ENCODE measurements at places on chromosomes 4 and X.

GRCh38 chrX:39910651-39911050 is 187.1 kb downstream of the BCOR start:
- no peak for DNase-seq

DNA sequence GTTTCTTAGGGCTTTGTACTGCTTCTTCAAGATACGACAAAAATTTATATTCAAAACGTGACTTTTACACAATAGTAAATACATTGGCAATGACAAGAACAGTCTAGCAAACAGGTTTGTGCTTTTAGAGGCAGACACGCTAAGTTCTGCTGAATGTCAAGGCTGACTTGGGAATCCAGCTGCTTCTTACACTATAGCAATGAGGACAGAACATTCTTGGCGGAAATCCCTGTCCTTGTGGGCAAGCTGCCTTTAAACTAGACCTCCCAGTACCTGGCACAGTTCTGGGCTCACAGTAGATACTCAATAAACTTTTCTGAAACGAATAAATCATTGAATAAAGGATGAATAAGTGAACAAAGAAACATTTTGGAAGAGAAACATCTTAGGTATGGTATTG is 148.2 kb downstream of the RASL11B start:
- no peak for DNase-seq

DNA sequence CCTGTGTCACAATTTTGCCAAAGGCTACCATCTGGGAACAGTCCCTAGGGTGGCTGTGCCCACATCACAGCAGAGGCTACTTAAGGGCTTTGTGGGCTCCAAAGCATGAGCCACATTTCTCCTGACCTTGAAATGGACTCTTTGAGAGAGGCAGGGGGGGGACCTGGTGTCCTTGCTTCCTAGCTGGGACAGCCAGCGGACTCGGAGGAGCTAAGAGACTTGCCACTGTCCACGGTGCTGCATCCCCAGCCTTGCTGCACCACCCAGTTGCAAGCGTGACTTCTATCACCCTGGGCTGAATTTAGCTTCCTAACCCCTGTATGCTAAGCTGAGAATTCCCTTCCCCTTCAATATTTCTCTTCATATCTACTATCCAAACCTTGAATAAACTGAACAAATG is 99.0 kb downstream of the PHKA2 start:
- no peak for DNase-seq

DNA sequence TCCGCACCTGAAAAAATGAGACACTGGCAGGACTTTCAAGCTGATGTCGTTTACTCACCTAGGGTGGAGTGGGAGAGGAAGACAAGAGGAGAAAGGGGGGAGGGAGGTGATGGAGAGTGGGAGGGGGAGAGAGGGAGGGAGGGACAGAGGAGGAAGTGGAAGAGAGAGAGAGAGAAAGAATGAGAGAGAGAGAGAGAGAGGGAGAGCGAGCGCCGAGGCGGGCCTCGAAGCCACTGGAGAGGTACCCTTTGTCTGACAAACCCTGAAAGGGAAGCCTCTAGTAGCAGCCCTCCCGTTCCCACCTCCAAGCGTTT is 296 bp upstream of the ADGRL3 start:
- DNase-seq, result no peak

DNA sequence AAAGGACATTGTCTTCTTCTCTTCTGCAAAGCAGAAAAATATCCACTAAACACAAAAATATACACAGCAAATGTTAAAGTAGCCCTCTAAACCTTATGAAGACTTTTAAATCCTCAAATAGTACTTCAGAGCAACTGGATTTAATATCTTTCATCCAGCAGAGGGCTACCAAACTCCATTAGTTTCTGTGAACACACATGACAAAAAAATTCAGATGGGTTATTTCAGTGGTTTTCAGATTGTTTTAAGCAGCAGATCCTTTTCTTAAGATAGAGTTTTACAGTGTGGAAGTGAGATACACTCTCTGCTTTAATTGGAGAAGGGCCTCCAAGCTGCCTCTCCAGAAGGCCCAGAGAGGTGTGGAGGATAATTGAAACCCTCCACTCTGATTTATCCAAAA is 56.7 kb downstream of the ANK2 start:
- no peak for DNase-seq

GRCh38 chrX:134023851-134024281 is 38.5 kb upstream of the GPC3 start:
- no peak for DNase-seq

DNA sequence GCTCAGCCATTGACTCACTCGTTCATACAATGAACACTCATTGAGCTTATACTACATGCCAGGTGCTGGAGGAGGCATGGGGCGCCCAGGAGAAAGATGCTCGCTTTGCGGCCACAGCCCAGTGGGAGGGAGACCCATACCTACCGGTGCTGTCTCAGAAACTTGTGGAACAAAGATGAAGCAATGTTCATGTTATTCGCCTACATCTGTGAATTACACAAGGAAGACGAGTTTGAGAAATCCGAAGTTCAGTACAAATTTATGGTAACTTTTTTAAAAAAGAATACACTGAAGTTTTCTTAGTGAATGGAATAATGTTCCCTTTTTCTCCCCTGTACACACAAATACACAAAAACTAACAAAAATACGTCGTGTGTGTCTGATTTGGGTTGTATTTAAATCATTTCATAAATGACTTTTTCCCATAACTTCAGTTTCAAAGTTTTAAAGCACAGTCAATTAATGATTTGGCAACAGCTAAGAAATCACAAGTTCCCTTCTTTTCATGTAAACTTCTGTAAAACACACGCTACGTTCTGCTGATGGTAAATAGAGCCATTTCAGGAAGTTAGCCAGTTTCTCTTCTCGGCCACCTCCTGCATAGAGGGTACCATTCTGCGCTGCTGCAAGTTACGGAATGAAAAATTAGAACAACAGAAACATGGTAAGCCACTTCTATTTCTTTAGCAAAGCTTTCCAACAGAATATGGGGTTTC is at the start of gene TLR8:
TLR8 (plus strand) TSS at position 575 of the 716 bp plus-strand sequence; CDS start at position 662, 87 bp downstream.
- DNase-seq, result no peak

GRCh38 chr4:3512279-3512678 is 19.9 kb downstream of the LRPAP1 start:
- DNase-seq, result no peak

DNA sequence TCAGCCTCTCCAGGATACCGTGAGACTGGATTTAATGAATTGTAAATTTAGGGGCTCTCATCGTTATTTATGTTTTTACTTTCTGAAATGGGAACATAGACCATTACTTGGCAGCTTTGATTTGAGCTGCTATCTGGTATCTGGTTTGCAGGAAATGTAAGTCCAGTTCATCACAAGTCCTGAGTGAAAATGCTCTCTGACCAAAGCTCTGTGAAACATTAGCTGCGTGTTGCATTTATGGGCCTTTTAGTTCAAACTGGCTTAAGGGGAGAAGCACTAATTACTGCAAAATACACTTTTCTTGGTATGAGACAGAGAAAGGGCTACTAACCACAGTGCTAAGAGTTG is 420 bp downstream of the CC2D2A start:
- no peak for DNase-seq

DNA sequence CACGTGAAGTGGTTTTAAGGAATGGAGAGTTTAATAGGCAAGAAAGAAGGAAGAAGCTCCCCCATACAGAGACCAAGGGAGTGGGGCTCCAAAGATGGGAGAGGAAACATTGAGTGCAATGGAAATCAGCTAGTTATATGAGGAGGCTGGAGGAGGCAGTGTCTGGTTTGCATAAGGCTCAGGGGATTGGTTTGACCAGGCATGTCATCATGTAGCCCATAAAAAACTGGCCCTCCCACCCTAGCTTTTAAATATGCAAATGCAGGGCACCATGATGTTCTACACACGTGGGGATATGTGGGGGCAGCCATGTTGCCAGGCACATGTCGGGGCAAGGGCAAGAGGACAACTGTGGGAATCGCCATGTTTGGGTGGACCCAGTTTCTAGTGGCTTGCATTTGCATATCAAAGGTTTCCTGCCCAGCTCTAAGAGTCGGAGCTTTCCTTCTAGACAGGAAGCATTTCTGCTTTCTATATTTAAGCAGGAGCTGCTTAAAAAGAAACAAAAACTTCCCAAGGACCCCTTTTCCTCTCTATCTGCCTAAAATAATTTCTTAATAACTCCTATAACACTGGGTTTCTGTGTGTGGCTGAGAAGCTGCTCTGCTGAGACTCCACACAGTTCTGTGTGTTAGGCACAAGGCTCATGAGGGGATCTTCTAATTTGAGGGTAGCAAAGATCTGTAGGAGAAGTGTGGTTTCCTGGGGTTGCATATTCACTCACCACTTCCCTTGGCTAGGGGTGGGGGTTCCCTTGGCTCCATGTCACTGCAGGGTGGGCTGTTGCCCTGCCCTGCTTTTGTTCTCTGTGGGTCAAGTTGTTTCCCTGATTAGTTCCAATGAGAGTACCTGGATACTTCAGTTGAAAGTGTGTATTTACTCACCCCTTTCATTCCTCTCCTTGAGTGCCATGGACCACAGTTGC is 113.5 kb downstream of the VSIG4 start:
- DNase-seq, result no peak

DNA sequence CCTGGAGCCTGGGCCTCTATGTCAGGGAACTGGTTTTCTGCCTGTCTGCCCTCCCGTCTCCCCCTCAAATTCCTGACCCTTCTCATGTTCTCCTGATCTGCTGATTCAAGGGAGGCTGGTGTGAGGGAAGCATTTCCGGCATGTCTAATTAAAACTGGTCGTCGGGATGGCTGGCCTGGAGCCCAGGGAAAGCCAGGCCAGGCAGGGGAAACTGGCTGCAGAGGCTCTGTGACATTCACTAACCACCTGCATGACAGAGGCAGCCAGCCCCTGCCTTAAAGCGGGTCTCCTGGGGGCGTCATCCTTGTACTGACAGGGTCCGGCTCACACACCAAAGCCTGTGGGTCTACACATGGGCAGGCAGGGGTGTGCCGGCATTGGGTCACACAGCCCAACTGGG is 35.2 kb downstream of the ABLIM2 start:
- no peak for DNase-seq

- DNase-seq, result no peak
These were observed 584 bp downstream of the SUV39H1 start for GRCh38 chrX:48696909-48697727.

- DNase-seq, result no peak
These were observed 1157.1 kb downstream of the ARAP2 start for GRCh38 chr4:35087218-35087617.

GRCh38 chr4:1029529-1029928 is 18.1 kb downstream of the FGFRL1 start:
- no peak for DNase-seq

DNA sequence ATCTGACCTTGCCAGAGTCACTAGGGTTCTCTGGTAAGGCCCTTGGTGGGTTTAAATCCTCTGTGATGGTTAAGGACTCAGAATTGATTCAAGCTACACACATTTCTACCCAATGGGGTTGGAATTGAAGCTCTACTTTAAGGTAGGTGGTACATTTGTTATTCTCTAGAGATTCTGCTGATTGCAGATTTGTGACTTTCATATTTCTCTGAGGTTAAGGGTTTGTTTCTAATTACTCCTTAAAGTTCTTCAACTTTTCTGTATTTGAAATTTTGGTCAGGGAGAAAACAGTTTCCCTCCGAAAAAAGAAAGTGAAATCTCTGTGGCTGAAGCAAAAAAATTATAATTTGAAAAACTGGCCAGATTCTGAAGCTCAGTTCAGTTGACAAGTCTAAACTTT is 25.8 kb upstream of the USP46 start:
- DNase-seq, result no peak

DNA sequence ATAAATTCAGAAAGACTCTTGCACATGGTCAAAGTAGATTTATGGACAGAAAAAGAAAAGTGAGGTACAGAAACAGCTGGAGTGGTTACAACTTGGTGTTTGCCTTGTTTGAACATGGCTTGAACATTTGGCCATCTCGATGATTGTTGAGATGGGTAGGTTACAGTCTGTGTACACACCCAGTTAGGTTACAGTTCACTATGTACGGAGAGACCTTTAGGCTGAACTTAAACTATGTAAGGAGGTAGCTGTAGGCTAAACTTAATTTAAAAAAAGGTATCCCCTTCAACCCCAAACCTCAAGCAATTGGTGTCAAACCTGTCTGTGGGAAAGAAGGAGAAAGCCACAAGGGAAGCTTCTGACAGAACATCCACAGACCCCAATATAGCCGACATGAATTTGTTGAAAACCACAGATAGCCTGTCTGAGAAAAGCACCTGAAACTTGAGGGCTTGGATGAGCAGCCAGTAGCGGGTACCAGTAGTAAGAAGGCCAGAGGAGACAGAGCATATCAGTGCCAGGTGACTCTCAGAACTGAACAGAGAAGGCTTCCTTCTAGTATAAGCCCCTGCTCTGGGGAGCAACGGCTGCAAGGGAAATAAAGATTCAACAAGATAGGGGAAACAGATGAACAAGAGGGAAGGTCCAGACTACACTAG is 247.9 kb upstream of the GALNTL6 start:
- no peak for DNase-seq

- no peak for DNase-seq
These were observed 24.5 kb downstream of the HCCS start for GRCh38 chrX:11135564-11136185.

GRCh38 chr4:130257271-130257670 is 1161.3 kb downstream of the C4orf33 start:
- no peak for DNase-seq

DNA sequence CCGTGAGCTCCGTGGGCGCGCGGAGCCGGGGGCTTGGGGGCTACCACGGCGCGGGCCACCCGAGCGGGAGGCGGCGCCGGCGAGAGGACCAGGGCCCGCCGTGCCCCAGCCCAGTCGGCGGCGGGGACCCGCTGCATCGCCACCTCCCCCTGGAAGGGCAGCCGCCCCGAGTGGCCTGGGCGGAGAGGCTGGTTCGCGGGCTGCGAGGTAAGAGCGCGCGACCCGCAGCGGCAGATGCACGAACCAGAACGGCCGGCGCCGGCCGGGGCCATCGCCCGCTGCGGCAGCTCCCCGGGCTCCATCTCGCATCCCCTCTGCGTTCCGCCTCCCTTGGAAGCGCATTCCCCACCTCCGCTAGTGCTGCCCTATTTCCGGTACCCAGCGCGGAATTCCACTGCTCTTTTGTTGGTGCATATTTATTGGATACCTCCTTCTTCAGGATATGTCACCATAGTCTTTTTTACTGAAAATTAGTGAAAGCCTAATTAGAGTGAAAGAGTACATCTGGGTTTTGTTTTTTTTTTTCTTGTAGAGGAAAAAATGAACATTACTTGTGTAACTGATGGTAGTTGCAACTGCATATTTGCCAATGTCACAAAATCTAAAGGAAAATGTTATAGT is 797 bp downstream of the PKD2 start:
- DNase-seq, result no peak

- DNase-seq, result no peak
These were observed 139.6 kb downstream of the IQCM start for GRCh38 chr4:149676076-149676475.

DNA sequence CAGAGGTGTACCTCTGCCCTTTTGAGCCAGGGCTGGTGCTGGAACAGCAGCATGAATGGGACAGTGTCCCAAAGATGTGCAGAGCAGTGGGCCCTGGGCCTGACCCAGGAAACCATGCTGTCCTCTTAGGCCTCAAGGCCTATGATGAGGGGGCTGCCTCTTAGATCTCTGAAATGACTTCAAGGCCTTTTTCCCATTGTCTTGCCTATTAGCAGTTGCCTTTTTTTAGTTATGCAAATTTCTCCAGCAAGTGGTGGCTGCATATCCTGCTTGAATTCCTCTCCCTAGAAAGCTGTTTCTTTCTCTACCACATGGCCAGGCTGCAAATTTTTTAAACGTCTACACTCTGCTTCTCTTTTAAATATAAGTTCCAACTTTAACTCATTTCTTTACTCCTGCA is 160.3 kb downstream of the CFAP299 start:
- no peak for DNase-seq

GRCh38 chrX:1466232-1466661 is 13.5 kb upstream of the ASMTL start:
- DNase-seq, result peak; percentile 7

GRCh38 chr4:27742816-27743215 is 882.2 kb downstream of the STIM2 start:
- DNase-seq, result no peak
